ENCODE measurements at places on chromosomes 12 and 14. TPM values are rescaled to one million over a fixed set of nuclear protein-coding genes. Genes with fewer than 3 reads are reported as not detected.
A peak's percentile ranks its signal among the peaks of the same experiment; 100 is the strongest.

DNA sequence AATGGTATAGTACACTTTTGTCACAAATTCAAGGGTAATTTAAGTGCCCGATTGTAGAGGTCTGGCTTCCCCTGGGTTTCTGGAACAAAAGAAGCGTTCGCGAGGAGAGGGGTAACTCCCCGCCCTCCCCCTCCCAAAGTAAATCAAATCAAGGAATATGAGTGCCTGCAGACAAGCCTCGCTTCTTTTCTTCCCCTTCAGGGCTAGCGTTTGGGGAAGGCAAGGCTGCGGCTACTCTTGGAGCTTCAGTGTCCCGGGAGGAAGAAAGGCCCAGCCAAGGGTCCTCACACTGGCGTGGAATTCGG, 456 bp upstream of the TMPO start:
- no peak for DNase-seq

GRCh38 chr12:52346593-52346992, 20.7 kb downstream of the KRT85 start:
- no peak for DNase-seq

- DNase-seq: peak; percentile 17
Observed at GRCh38 chr12:112107306-112108201, 1.0 kb downstream of the NAA25 start.

DNA sequence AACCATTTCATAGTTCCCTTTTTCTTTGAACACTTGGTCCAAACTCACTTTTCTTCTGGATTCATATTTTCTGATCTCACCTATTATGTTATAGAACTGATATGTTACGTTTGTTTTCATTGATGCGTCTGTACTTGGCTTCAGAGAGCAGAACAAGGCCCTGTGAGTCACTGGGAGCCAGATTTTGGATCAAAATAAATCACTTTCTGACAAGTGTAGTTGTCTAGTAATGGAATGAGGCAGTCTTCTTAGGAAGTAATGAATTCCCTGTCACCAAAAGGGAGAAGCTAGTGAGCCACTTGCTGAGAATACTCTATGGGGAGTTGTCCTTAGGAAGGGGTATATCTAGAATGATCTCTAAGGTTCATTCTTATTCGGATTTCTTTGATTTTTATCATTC, 10.2 kb downstream of the BICD1 start:
- no peak for DNase-seq

GRCh38 chr12:124170760-124171159, 124.1 kb upstream of the RFLNA start:
- no peak for DNase-seq

GRCh38 chr14:69996216-69996615, 117.0 kb downstream of the SMOC1 start:
- DNase-seq: no peak

- no peak for DNase-seq
Observed at GRCh38 chr14:82011460-82011859, 477.8 kb upstream of the SEL1L start.

- DNase-seq: no peak
Observed at GRCh38 chr12:132163911-132164288, 19.6 kb downstream of the NOC4L start.

DNA sequence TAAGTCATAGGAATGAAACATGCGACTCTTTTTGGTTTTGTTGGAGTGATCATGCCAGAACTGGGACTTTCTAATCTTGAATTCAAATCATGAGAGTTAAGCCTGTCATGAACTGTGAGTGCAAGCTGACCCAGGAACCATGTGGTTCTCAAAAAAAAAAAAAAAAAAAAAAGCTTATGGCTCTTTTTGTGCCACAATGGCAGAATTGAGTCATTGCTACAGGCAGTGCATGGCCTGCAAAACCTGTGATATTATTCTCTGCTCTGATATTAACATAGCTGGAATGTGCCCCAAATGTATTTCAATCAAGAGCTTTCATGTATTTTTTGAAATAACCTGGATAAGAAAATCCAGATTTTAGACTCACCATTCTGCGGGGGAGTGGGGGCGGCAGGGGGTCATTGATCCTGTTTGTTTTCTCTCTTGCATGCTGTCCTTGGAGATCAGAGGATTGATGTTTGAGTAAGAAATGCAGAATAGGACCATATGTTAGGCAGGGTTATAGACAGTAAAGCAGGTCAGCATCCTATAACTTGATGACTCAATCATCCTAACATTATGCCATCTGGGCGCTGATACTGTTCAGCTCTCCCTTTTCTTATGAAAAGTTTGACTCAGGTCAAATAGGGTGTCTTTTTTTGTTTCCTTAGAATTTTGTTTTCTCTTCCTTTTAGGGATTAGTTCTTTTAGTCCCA, 797.4 kb downstream of the DIO2 start:
- no peak for DNase-seq

GRCh38 chr12:106247674-106248311, at the start of gene CKAP4:
TSS of gene CKAP4 (minus strand) at chr12:106248020. CDS start at chr12:106247851, 169 bp downstream.
- DNase-seq: peak; percentile 68

- DNase-seq: no peak
Observed at GRCh38 chr14:97074856-97075255, 277.7 kb downstream of the VRK1 start.

GRCh38 chr14:99749142-99749541, 44.1 kb upstream of the EML1 start:
- DNase-seq: no peak

DNA sequence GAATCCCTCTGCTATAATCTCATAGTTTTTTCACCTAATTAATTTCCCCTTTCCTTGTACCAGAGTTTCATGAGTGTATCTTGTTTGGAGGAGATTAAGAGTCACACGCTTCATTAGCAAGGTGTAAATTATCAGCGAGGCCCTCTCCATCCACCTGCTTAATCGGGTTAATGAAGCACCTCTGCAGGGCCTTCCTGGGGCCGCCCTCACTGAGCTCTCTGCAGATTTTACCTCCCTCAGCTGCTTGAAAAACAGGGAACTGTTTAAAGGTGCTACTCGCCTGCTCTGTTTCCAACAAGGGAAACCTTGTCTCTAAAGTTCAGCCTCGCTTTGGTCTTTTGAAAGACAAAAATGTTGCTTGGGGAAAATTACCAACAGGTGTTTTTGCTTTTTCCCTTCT, 35.8 kb downstream of the OTX2 start:
- no peak for DNase-seq

GRCh38 chr14:98498019-98498885, 773.7 kb downstream of the BCL11B start:
- no peak for DNase-seq

- no peak for DNase-seq
Observed at GRCh38 chr14:90777830-90778485, 38.3 kb downstream of the TTC7B start.

DNA sequence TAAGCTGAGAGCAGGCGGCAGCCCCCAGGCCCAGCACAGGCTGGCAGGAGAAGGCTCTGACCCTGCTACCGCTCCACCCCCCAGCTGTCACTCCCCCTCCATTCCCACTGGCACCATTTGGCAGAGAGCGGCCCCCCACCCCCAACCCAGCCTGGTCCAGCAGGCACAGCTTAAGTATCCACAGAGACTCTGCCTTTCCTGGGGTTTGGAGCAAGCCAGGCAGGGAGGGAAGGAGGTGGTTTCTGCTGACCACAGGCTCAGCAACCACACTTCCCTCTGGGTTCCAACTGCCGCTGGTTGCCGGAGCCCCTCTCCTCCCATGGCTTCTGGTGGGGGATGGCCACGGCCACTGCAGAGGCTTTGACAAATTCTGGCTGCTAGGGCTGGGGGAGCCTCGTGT, 30.5 kb upstream of the CCND2 start:
- no peak for DNase-seq

DNA sequence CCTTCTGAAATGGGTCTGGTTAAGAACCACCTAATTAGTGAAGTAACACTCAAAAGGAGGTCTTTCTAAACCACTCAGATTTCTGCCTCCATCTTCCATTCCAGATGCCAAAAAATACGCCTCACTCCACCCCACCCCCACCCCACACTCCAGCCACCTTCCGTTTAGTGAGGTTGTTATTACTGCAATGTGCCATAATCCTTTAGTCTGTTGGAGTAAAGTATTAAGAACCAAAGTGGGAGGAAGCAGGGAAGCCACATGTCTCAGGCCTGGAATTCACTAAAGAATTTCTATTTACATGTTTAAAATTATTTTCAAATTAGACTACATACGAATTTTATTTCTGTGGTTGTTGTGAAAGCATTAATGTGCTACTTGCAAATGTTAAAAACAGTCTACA, 7.4 kb downstream of the KIF21A start:
- DNase-seq: no peak

DNA sequence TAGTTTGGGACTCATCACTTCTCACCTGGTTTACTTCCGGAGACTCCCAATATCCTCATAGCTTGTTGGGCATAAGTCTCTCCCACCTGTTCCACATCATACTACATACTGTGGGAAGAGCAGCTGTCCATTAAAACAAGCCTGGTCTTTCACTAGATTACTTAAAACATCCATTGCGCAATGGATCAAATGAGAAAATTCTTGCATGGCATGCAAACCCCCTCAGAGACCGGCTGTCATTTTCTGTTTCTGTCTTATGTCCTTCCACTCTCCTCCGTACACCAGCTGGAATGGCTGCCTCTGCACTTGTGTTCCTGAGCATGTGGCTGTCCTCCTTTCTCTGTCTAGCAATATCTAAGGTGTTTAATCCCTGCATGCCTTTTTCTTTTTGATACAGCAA, 265.6 kb downstream of the TMEM117 start:
- no peak for DNase-seq

DNA sequence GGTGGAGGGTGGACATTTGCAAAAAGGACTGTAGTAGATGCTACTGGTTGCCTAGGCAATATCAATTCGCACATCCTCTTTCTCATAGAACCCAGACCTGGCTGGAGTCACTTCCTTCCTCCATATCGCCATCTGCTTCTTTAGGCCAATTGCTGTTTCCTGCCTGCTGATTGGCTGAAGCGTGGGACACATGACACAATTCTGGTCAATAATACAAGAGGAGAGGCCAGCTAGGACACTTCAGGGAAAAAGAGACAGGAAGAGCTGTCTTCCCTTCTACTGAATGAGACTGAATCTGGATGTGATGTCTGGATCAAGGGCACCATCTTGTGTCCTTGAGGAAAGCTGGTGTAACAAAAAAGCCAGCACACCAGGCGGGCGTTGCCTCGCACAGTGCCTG, 53.8 kb downstream of the TRPV4 start:
- no peak for DNase-seq

DNA sequence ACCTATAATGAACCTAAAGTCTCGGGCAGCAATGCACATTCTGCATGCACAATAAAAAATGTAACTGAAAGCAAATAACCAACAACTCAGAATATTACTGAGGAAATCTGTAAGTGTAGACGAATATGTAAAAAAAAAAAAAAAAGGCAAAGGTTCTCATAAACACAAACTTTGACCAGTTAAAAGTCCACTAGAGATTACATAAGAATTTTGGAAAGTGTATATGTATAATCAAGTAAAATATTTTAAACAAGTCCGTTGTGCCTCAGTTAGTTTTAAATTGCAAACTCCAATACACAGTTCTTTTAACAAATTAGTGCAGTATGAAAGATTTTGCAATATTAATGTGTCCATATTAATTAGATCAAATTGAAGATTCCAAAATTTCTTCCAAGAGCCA, 35.3 kb upstream of the PAPOLA start:
- DNase-seq: no peak

DNA sequence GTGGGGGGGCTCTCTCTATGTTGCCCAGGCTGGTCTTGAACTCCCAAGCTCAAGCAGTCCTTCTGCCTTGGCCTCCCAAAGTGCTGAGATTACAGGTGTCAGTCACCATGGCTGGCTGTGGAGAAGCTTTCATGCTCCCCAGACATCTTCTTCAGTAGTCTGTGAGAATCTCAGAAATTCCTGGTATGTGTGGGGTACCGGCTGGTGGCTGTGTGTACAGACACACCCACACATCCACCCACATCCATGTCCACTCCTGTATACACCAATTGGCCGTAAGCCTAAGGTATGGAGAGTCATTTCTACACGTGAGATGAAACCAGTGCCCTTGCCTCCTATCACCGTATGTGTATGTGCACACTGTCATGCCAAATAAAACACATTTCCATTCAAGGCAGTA, 27.8 kb downstream of the GPRC5D start:
- DNase-seq: no peak

DNA sequence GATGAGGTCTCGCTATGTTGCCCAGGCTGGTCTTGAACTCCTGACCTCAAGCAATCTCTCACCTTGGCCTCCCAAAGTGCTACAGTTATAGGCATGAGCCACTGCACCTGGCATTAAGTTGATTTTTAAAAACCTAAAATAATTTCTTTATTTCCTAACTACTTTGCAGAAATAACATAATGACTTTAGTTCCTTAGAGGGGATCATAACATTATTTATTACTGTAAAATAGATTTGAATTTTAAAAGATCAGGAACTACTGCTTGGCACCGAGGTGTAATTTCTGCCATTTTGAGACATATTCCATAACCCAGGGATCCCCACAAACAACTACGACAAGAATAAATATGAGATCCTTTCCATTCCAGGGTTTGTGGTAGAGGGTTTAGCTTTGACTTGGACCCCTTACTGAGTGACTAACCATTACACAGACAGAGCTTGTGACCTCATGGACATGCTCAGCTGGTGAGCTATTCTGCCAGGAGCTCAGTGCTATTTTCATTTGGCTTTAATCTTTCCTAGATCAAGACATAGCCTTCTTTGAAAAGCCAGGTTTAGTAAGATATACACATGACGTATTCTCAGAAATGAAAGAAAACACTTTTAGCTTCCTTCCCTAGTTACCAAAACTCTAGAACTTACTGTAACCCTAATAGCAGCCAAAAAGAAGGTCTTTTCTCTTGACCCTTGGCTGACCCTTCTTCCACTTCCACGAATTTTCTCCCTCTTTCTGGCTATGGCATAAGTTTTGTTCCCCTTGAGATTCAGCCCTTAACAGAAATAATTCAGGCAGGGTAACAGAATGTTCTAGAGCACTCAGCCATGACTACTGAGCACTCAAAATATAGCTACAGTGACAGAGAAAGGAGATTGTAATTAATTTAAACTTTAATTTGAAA, 75.1 kb upstream of the NUDT4 start:
- DNase-seq: no peak

GRCh38 chr12:68674376-68674775, 12.4 kb upstream of the NUP107 start:
- no peak for DNase-seq

GRCh38 chr14:90518069-90518940, 121.5 kb downstream of the CALM1 start:
- no peak for DNase-seq

GRCh38 chr14:68359837-68360552, 432.9 kb downstream of the ZFP36L1 start:
- DNase-seq: no peak

The FOXA1 gene
- total RNA-seq: 0.32 TPM

The EML1 gene
- 25.9 TPM for total RNA-seq

The KITLG gene
- 18.4 TPM for total RNA-seq

The MYF5 gene
- total RNA-seq: not detected

The RNASE1 gene
- total RNA-seq: 1,186 TPM

The DENND5B gene
- 18.7 TPM for total RNA-seq

The GPR68 gene
- total RNA-seq: 0.32 TPM

The KLHDC1 gene
- total RNA-seq: 13.5 TPM

The CAPZA3 gene
- 2.0 TPM for total RNA-seq

The CKB gene
- 305 TPM for total RNA-seq

The GUCY2C gene
- total RNA-seq: not detected

The AP4S1 gene
- total RNA-seq: 4.5 TPM

The OASL gene
- total RNA-seq: 0.32 TPM

The CGRRF1 gene
- 21.0 TPM for total RNA-seq

All from breast epithelium (tissue), 4 donors.